ENCODE measurements at places on chromosomes 16 and 17.
A peak's percentile ranks its signal among the peaks of the same experiment; 100 is the strongest.

- DNase-seq, result no peak
Measured at GRCh38 chr17:67558740-67559380, 158.9 kb upstream of the NOL11 start.

GRCh38 chr17:76696763-76697701 lies 13.7 kb downstream of the MXRA7 start:
- peak; percentile 29 for DNase-seq

GRCh38 chr17:43906951-43907424 lies 348 bp downstream of the MPP2 start:
- no peak for DNase-seq

- DNase-seq, result no peak
Measured at GRCh38 chr16:11320170-11320569, 25.1 kb upstream of the RMI2 start.

DNA sequence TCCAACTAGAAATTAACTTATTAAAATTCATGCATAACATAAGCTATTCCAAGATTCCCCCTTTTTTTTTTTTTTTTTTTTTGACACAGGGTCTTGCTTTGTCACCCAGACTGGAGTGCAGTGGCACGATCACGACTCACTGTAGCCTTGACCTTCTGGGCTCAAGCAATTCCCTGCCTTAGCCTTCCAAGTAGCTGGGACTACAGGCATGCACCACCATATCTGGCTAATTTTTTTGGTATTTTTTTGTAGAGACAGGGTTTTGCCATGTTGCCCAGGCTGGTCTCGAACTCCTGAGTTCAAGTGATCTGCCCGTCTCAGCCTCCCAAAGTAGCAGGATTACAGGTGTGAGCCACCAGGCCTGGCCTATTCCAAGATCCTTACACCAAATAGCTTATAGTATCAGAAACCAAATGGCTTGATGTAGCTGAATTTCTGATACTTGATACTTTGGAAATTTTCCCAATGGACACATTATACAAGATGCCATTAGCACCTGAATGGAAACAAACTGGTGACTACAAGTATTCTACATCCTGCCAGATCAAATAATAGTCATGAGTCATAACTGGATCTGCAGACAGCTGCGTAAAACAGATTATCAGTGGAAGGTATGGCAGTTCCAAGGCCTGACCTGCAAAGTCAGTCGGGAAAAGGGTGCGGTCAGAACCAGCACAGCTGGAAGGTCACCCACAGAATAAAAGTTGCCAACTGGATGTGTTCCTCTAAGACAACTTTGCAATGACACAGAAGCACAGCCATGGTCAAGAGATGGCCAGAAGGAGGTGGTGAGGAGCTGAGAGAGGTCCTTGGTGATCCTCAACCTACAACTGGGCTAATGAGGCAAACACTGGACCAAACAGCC lies 14.5 kb downstream of the TUBG1 start:
- no peak for DNase-seq

GRCh38 chr17:62687997-62688396 lies 60.5 kb downstream of the MRC2 start:
- no peak for DNase-seq

GRCh38 chr16:25433388-25433787 lies 175.7 kb upstream of the ZKSCAN2 start:
- DNase-seq, result no peak

- DNase-seq, result peak; percentile 0
Measured at GRCh38 chr17:58783380-58783779, 27.7 kb downstream of the PPM1E start.

- peak; percentile 94 for DNase-seq
Measured at GRCh38 chr17:4948166-4948930, at the start of gene PFN1. Gene PFN1 (minus strand): TSS chr17:4948530. CDS start chr17:4948394, 136 bp downstream.

DNA sequence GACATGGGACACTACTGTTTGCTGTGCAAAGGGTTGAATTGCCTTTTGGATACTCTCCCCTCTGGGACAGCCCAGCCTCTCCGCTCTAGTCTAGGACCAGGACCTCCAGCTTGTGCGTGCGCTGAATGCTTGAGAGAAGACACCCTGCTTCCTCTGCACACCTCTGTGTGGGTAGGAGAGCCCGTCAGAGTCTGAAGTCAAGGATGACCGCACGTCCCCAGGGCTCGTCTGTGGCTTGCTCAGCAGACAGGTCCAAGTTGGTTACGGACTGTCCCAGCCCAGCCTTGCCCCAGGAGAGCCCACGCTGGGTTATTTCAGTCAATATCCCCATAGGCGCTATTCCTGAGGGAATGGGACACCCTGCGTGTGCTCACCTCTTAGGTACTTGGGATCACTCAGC lies 3.7 kb downstream of the C16orf89 start:
- DNase-seq, result no peak

DNA sequence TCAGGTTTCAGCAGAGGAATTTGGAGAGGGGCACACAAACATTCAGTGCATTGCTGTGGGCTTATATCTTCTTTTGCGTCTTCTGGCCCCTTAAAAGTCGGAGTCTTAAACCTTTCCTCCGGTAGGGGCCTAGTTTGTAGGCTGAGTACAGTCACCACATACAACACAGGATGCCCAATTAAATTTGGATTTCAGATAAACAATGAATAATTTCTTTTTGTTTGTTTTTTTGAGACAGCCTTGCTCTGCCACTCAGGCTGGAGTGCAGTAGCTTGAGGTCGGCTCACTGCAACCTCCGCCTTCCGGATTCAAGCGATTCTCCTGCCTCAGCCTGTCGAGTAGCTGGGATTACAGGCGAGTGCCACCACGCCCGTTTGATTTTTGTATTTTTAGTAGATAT lies 26.7 kb upstream of the ADORA2B start:
- DNase-seq, result no peak

GRCh38 chr17:62110923-62111484 lies 45.9 kb upstream of the MED13 start:
- no peak for DNase-seq

- no peak for DNase-seq
Measured at GRCh38 chr17:57144567-57144966, 59.5 kb downstream of the AKAP1 start.

DNA sequence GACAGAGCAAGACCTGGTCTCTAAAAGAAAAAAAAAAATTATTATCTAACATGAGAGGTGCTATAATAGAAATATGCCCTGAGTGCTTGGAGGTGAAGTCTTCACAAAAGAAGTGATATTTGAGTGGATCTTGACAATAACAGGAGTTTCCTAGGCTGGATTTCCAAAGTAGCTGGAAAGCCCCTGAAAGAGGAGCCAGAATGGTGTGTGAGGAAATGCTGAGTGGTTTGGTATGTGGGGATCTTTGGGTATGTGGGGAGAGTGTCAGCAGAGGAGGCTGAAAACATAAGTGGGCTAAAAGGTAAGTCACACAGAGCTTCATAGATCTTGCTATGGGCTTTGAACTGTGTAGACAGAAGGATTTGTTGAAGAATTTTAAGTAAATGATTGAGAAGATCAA lies 100.1 kb downstream of the YPEL2 start:
- no peak for DNase-seq

DNA sequence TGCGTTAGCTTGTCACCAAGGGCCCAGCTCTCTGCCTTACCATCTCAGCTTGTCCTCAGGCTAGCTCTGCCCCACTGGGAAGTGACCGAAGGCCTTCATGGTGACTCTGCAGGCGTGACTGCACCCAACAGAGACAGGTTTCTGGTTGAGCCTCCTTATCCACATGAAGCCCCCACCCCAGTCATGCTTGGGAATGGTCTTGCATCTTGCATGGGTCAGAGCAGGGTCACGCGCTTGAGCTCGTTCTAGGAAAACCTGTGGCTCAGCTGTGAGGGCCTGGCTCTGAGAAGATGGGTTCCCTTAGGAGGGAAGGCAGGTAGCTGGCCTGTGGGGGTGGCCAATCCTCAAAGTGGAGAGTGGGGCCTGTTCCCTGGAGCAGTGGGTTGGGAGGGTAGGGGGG lies 122.8 kb downstream of the BANP start:
- DNase-seq, result no peak

- DNase-seq, result no peak
Measured at GRCh38 chr16:55563797-55564196, 2.7 kb upstream of the CAPNS2 start.

DNA sequence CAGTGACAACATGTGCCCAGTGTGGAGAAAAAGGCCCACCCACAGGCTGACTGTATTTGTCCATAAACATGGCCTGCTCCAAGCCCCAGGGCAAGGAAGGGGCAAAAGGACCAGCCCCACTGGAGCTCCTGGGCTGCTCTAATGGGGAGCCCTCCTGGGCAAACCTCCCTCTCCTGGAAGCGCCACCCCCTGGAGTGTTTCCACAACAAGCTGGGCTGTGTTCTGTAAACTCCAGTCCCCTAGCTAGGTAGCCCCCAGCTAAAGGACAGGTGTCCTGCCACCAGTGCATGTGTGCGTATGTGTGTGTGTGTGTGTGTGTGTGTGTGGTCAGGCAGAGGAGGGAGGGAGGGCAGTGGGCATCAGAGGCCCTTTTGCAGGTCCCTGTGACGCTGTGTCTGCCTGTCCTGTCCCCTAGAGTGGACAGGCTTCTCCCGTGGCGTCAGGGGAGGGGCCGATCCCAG lies 11.3 kb upstream of the STAC2 start:
- DNase-seq, result no peak

- no peak for DNase-seq
Measured at GRCh38 chr17:79325709-79326430, 251.2 kb downstream of the ENGASE start.

All from EL (cell line).